ENCODE measurements at places on chromosomes 3 and 15.

DNA sequence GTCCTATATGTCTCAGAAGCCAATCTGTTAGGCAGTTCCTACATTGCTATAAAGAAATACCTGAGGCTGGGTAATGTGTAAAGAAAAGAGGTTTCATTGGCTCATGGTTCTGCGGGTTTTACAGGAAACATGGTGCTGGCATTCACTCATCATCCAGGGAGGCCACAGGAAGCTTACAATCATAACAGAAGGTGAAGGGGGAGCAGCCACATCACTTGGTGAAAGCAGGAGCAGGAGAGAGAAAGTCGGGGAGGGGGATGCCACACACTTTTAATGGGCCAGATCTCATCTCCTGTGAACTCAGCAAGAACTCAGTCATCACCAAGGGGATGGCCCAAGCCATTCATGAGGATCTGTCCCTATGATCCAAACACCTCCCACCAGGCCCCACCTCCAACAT, 9.1 kb downstream of the SLC49A4 start:
- DNase-seq: no peak

- peak; percentile 82 for DNase-seq
Measured at GRCh38 chr3:49248840-49249227, 28.2 kb downstream of the C3orf62 start.

- DNase-seq: no peak
Measured at GRCh38 chr15:29813009-29813408, 9.3 kb downstream of the TJP1 start.

- DNase-seq: peak; percentile 66
Measured at GRCh38 chr3:184361532-184361931, at the start of the genes CLCN2 and POLR2H. Gene CLCN2 (minus strand): TSS chr3:184361605. CDS start chr3:184361479, 126 bp downstream. Gene POLR2H (plus strand): TSS chr3:184361710. CDS start chr3:184363493, 1,783 bp downstream.

DNA sequence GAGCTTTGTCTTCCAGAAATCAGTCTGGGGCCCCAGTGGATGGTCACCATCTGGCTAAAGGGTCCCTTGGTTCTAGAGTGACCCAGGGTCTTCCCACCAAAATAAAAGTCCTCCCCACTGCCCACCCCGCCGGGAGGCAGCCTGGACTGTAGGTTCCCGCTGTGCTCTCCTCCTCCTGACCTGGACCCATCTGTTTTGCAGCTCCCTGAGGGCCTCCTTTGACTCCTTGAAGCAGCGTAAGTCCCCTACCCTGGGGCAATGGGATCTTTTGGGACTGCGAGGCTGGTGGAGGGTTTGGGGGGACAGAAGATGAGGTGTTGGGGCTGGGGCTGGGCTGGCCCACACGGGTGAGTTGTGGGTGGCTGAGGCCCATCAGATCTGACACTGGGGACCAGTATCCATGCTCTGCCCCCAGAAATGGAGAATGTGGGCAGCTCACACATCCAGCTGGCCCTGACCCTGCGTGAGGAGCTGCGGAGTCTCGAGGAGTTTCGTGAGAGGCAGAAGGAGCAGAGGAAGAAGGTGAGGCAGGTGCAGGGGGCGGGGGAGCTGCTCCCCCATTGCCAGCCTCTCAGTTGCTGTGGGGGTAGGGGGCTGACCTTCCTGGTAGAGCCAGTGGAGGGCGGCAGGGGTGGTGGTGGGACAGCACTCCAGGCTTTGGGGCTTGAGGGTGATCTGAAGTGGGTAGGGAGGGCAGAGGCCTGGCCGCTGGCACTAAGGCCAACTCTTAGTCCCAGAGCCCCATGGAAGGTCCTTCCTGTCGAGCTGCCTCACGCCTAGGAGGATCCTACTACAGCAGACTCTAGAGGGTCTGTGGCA, 30.4 kb downstream of the PSTPIP1 start:
- no peak for DNase-seq

GRCh38 chr3:66041116-66041515, 2.4 kb upstream of the MAGI1 start:
- no peak for DNase-seq

- no peak for DNase-seq
Measured at GRCh38 chr3:147117631-147118030, 288.7 kb downstream of the ZIC4 start.

GRCh38 chr3:101155825-101156224, 162.6 kb upstream of the ABI3BP start:
- no peak for DNase-seq

- DNase-seq: no peak
Measured at GRCh38 chr3:195551381-195551978, 8.4 kb upstream of the PPP1R2 start.
